ENCODE measurements at places on chromosomes 4 and X.

DNA sequence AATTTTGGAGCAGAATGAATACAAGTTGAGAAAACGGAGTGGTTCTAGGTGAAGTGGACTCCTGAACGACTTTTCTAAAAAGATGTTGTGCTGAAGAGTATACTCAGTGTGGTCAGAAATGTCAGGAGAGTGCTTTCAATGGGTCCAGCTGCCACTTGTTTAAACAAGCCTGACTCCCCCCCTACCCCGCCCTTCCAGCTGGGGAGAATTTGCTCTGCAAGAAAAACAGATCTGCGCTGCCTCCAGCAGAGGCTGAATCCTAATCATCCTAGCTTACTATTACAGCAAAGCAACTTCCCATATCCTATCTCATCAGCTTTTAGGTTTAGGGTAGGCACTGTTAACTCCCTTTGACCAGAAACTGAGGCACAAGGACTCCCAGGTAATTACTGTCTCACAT is 1.9 kb downstream of the MAP3K15 start:
- DNase-seq = no peak

GRCh38 chrX:106874075-106874474 is 29.1 kb downstream of the RIPPLY1 start:
- no peak for DNase-seq

DNA sequence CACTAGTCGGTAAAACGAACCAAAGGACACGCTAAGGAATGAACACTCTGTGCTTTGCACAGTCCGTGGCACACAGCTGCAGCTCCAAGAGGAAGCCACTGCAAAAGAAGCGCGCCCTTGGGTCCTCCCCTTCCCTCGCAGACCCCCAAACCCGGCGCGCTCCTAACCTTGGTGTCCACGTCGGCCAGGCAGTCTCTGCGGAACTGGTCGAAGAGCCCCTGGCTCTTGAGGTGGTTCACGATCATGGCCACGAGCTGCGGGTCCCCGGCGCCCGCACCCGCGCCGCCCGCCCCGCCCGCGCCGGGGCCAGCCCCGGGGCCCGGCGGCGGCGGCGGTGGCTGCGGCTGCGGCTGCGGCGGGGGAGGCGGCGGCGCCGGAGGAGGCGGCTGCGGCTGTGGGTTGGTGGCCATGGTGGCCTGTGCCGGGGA is 333 bp downstream of the BOD1L1 start:
- peak; percentile 9 for DNase-seq

- no peak for DNase-seq
These were observed 98.8 kb downstream of the NPNT start for GRCh38 chr4:105994061-105994460.

DNA sequence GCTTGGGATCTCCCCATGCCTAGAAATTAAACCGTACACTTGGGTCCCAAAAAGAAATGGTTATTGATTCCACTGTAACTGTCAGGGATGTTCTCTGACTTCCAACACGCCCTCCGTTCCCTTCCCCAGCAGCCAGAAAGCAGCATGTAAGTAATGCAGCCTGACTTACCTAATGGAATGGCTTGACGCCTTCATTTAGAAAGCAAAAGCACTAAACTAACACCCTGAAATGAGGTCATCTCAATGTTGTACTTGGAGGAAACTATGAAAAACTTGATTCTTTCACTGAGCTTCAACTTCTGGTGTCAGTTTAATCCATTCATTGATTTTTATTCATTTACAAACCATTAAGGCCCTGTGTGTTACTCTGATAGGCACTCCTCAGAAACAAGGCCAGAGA is 110.8 kb upstream of the NOCT start:
- no peak for DNase-seq

GRCh38 chr4:2786794-2787229 is 6.1 kb upstream of the SH3BP2 start:
- DNase-seq = no peak

GRCh38 chrX:9466124-9466495 is 1.3 kb downstream of the TBL1X start:
- no peak for DNase-seq

DNA sequence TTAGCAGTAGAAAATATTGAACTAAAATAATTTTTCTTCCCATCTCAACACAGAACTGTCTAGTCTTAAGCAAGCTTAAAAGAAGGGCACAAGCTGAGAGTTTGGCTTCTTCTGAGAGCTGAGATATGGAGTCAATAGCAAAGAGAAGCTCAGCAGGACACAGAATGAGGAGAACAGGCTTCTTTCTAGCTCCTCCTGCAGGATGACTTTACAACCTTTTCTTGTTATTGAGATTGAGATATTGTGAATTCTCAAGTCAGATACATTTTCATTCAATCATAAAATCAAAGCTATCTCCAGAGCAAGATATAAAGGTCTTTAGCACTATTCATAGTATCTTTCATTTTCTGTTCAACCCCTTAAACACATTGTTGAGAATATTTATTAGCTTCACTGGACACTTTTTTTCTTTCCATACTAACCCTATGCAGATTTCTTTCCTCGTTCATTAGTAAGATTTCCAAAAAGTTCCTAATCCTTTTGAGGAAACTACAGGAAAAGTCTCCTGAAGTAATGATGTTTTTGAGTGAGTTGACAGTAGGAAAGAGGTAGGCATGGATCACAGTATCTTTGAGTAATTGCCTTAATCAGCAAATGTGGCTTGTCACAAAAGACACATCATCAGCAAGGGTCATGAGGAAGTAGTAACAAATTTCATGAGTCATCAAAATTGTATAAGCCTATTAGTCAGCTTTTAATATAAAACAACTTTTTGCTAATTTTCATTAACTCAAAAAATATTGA is 17.8 kb upstream of the CXCL3 start:
- no peak for DNase-seq

- DNase-seq = no peak
These were observed 1543.3 kb upstream of the PABPC4L start for GRCh38 chr4:135744928-135745327.

GRCh38 chr4:184641022-184641421 is 8.2 kb downstream of the CASP3 start:
- no peak for DNase-seq

GRCh38 chr4:139682741-139683151 is 17.1 kb downstream of the MGST2 start:
- DNase-seq = no peak

DNA sequence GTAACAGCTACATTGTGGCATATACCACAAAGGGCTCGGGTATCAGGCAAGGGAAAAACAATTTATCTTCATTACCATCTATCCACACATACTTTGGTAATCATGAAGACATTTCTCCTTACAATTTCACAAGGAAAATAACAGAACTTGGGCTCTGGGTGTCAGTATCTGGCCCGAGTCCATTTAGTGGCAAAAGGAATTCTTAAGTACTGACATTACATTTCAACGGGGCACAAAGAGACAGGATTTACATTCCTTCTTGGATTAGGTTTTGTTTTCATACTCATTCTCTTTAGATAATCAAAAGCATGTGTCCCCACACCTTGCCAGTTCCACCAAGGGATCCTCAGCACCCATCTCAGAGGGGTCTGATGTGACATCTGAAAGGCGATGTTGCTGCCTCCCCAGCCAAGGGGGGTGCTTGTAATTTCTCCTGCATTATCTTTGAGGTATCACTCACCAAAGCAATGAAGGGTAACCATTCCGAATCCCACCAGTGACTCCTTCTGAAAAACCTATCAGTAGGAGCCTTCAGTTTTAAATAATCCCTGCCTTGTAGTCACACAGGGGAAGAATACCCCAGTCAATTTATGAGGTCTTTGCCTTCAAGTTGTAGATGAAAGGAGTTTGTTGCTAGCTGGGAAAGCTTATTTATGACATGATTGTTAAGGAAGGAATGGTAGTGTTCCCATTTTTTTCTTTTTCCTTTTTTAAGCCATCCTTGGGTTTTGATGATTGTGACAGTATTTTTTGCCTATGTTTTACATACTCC is 118.6 kb downstream of the PALLD start:
- no peak for DNase-seq

DNA sequence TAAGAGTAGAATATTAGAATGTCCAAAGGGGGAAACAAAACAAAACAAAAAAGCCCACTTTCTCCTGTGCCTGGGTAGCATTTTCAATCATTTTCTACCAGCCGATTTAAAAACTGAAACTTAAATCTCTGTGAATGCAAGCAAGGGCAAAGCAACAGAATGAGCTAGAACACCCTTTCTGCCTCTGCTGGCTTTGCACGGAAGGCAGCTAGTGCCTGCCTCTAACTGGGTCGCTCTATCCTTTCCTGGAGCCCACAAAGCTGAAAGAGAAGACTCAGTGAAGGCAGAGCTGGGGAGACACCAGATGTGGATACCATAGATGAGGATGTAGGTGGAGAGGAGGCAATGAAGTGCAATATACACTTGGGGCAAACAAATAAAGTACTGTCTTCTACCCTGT is 248.9 kb upstream of the TTC29 start:
- no peak for DNase-seq

DNA sequence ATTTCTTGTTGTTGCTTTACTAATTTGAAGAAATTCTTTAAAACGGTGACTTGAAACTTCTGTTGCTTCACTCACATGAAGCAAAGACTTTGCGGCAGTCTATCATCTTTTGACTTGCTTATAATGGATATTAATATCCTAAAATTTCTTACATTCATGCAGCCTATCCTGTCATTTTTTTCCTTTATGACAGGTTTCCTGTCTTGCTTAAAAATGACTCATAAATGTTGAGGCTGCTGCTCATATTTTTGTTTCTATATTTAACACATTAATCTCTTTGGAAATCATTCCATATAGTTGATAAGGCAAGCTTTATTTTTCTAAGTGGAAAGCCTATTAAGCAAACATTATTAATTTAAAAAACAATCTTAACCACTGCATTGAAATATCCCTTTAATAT is 176.6 kb upstream of the GALNTL6 start:
- no peak for DNase-seq

- DNase-seq = no peak
These were observed 58.3 kb downstream of the LEF1 start for GRCh38 chr4:108110450-108110849.

- DNase-seq = no peak
These were observed 694.0 kb downstream of the IL1RAPL1 start for GRCh38 chrX:29281078-29281742.

GRCh38 chr4:147289181-147289580 is 191.7 kb upstream of the EDNRA start:
- no peak for DNase-seq

GRCh38 chr4:41806807-41807206 is 58.3 kb upstream of the PHOX2B start:
- DNase-seq = no peak

- no peak for DNase-seq
These were observed 298.1 kb downstream of the INPP4B start for GRCh38 chr4:142547974-142548373.

GRCh38 chrX:80266979-80267378 is 153.3 kb upstream of the TENT5D start:
- DNase-seq = no peak

- no peak for DNase-seq
These were observed 929.7 kb downstream of the C4orf33 start for GRCh38 chr4:130025701-130026100.

- no peak for DNase-seq
These were observed 5.7 kb upstream of the GPR174 start for GRCh38 chrX:79138658-79139241.

- no peak for DNase-seq
These were observed 43.9 kb upstream of the SFRP2 start for GRCh38 chr4:153832720-153833287.

DNA sequence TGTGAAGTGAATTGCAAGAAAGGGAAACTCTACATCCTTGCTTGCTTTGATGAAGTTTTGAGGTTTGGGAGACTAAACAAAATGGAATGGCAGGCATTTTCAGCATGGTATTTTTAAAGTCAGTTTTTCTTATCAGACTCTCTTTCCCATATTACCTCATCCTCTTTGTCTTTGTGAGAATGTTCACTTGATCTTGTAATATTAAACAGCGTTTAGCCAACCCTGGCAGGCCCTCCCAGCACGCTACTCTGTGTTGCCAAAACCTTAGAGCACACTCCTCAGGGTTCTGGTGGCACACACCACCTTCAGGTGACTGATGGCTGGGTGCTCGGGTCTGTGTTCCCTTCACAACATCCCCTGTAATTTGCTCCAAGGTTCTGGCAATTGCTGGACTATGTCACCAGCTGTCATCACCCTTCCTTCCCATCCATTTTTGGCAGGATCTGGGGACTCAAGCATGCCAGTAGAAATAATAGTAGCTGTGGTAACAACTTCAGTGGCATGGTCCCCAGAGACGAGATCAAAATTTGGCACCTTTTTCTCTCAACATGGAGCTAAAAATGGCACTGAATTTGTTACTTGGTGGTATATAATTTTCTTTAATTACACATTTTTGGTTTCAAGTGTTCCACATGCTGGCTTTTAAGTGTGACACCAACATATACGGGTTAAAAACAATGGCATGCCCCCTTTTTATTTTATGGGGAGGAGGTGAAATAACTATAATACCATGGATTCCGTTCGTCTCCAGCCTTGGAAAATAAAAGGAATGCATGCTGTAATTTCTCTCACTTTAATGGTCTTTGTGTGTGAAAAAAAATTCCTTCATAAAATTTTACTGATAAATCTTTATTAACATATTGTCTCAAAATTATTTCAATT is 273.1 kb downstream of the DCTD start:
- no peak for DNase-seq

DNA sequence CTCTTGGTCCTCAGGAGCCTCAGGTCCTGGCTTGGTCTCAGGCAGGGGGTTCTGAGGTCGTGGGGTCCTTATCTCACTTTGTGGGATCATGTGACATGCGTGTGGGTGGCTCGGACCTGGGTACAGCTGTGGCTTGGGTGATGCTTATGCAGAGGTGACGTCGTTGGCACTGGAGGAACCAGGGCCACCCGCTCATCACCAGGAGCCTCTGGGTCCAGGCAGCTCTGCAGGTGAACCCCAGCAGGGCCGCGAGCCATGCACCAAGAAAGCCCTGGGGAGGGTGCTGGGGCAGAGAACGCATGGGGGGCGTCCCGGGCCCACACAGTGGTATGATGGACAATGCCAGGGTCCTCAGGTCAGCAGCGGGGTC is 8.7 kb downstream of the ATP5ME start:
- DNase-seq = no peak
